Frontal cortex (tissue), 4 donors: ENCODE measurements at places on chromosomes 3 and 15. TPM values are rescaled to one million over a fixed set of nuclear protein-coding genes. Genes with fewer than 3 reads are reported as not detected.
A peak's percentile ranks its signal among the peaks of the same experiment; 100 is the strongest.

- DNase-seq = no peak
These were observed 14.1 kb downstream of the ACOX2 start for GRCh38 chr3:58522759-58523425.

DNA sequence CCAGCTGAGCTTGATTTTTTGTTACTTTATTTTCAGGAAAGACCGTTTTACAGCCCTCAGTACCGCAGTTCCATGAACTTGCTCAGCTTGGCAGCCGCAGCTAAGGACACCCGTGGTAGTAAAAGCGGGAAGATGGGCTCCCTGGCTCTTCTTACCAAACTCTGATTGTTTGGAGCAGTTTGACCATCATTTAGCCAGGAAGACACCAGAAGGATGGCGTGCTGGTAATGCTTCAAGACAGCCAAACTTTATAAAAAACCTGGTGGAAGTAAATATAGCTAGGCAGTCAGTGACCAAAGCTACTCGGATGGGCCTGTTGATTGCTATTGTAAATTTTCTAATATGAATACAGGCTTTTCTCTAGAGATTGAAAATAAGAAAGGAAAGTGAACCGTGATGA is 28.9 kb downstream of the POLR2M start:
- DNase-seq = no peak

The ZNF445 gene
- total RNA-seq = 29.3 TPM

DNA sequence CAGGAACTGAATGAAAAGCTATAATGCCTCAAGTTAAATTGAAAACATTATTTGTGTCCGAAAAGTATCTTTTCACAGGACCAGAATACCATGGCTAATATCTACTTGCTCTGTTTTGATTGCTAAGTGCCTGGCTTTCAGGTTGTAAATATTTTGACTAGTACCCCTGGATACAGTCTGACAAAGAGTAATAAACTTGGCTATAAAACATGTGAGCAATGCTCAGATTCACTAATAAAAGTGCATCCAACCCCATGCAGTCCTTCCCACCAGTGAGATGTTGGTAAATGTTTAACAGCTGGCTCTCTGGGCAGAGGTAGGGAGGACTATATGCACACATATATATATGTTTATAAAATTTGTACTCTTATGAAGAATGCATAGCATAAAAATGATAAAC is 281.8 kb upstream of the TGFBR2 start:
- DNase-seq = no peak

GRCh38 chr15:36080759-36081158 is 498.7 kb upstream of the CDIN1 start:
- DNase-seq = no peak

GRCh38 chr3:152190636-152191183 is 78.0 kb upstream of the MBNL1 start:
- no peak for DNase-seq

GRCh38 chr3:69770219-69770618 is 31.0 kb downstream of the MITF start:
- DNase-seq = no peak

The ACAN gene
- total RNA-seq = 0.41 TPM

The TJP1 gene
- total RNA-seq = 40.8 TPM

GRCh38 chr3:111906656-111907055 is 47.6 kb downstream of the PHLDB2 start:
- DNase-seq = no peak

The KCNMB3 gene
- 2.0 TPM for total RNA-seq

GRCh38 chr3:115040673-115041286 is 106.3 kb downstream of the ZBTB20 start:
- DNase-seq = no peak

GRCh38 chr15:60391722-60392315 is 6.0 kb downstream of the ANXA2 start:
- DNase-seq = no peak

- peak; percentile 68 for DNase-seq
These were observed 1.8 kb downstream of the ANP32A start for GRCh38 chr15:68818769-68819494.

- DNase-seq = no peak
These were observed 3.6 kb downstream of the NISCH start for GRCh38 chr3:52458770-52459545.

GRCh38 chr3:183307749-183308148 is 54.7 kb downstream of the B3GNT5 start:
- no peak for DNase-seq

DNA sequence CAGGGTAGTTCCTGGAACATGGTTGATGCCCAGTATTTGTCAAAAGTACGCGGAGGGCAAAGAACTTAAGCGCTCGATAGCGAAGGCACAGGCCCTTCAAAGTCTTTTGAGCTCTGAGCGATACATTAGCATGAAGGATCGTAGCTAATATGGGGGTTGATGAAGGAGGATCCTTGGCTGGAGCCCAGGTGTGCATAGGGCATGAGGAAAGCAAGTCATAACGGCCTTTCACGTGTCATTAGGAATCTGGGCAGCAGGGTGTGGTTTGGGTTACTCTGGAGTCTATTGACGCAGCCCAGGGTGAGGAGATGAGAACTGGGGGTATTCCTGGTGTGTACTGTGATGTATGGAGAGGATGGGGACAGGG is 31.7 kb downstream of the SPINK8 start:
- DNase-seq = peak; percentile 13

DNA sequence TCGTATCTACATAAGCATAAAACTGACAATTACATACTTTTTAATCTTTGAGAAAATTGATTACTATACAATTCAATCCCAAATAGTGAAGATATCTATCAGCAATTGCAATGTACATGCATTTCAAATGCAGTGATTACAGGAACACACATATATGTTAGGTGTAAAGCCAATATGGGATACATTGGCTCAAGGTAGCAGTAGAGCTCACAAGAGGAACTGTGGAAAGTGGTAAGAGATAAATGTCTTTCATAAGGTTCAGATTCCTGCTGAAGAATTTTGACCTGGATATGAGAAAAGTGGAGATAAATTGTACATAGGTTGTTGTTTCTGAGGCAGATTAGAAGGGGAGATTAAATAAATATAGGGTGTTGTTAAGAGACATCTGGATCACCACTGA is 1280.5 kb downstream of the OTOL1 start:
- no peak for DNase-seq

The NOX5 gene
- total RNA-seq = under 0.01 TPM
